ENCODE measurements at places on chromosomes 3 and 15.

DNA sequence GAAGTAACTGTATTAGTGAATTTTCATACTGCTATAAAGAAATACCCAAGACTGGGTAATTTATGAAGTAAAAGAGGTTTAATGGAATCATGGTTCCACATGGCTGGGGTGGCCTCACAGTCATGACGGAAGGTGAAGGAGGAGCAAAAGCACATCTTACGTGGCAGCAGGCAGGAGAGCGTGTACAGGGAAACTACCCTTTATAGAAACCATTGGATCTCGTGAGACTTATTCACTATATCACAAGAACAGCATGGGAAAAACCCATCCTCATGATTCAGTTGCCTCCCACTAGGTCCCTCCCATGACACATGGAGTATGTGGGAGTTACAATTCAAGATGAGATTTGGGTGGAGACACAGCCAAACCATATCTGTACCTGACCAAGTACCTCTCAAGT is 812.3 kb upstream of the ALCAM start:
- DNase-seq = no peak

- peak; percentile 18 for DNase-seq
These were observed 1.4 kb upstream of the CRABP1 start for GRCh38 chr15:78338781-78339180.

DNA sequence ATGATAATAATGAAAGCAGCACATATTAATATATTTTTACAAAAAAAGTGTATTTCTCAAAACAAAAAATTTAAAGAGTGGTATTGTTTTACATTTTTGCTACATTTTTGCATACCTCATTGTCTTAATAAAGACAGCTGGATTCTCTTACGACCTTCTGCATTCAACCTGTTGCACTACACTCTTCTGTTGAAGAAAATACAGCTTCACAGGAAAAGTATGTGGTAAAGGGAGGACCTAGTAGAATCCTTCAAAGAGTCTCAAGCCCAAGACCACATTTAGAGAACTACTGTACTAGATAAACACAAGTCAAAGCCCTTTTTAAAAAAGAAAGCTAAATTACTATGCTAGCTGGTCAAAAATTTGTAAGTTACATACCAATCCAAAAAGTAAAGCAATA is 7.9 kb downstream of the ZNF280D start:
- no peak for DNase-seq

- DNase-seq = no peak
These were observed 6.2 kb downstream of the TSPAN3 start for GRCh38 chr15:77064539-77065308.

DNA sequence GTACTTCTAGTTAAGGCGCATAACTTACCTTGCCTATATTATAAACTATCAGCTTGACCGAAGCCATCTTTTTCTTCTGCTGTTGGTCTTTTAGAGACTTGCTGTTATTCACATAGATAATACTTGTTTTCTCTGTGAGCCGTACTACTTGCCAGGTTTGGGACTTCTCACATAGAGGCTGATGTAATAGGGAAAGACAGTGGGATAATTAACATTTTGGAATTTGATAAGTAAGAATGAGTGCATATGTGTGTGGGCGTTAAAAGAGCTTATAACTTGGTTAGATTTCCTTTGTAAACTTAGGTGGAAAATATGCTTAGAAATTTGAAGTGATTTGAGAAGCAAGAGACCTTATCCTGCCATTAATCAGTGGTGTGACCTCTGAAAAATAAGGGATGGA is 47.8 kb downstream of the FNDC3B start:
- DNase-seq = no peak

- no peak for DNase-seq
These were observed 665 bp downstream of the PIGB start for GRCh38 chr15:55319537-55320237.

GRCh38 chr3:94132777-94133176 is 69.9 kb downstream of the NSUN3 start:
- DNase-seq = no peak

DNA sequence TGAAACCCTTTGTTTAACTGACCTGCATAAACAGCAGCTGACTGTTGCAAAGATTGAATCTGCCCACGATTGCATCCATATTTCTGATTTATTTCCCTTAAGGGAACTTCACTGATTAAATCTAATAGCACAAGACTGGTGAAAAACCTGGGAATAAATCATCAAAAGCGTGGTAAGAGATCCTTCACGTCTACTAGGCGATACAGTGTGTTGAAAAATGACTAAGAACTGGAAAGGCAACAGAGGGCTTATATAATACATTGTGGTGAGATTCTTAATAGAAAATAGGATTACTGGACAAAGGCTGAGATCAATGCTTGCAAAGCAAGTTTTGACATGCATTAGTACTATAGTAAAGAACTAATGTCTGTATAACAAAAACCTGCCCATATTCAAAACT is 49.0 kb downstream of the POLQ start:
- no peak for DNase-seq

Measured in NCI-H1417 (cell line).